Uterine smooth muscle cell (primary cell): ENCODE measurements at places on chromosomes 1 and 21. TPM values are rescaled to one million over a fixed set of nuclear protein-coding genes. Genes with fewer than 3 reads are reported as not detected.

The CCDC185 gene
- total RNA-seq = not detected in 2 replicates

The CLDN17 gene
- total RNA-seq = not detected in 2 replicates

The KIF21B gene
- total RNA-seq = 0.37 and 0.44 TPM in 2 replicates

The KRTAP13-3 gene
- total RNA-seq = not detected in 2 replicates

The EDN2 gene
- total RNA-seq = not detected in 2 replicates

The PTPN7 gene
- under 0.01 TPM in 1 of 2 replicates, not detected in the other for total RNA-seq

The CADM3 gene
- total RNA-seq = 0.12 and 0.22 TPM in 2 replicates

The DCST2 gene
- 0.11 TPM in 1 of 2 replicates, not detected in the other for total RNA-seq

The MATN1 gene
- total RNA-seq = not detected in 2 replicates

The JAM2 gene
- total RNA-seq = 1.00 TPM in 2 replicates

The GBP5 gene
- total RNA-seq = not detected in 2 replicates

The PODN gene
- 5.6 and 35.1 TPM in 2 replicates for total RNA-seq

The OR2M4 gene
- not detected in 2 replicates for total RNA-seq

The AMY1B gene
- not detected in 2 replicates for total RNA-seq

The CXADR gene
- 5.1 and 5.3 TPM in 2 replicates for total RNA-seq

The TSPEAR gene
- not detected in 2 replicates for total RNA-seq

The AHCYL1 gene
- total RNA-seq = 51.7 and 94.1 TPM in 2 replicates

The GALNT2 gene
- 68.8 and 94.5 TPM in 2 replicates for total RNA-seq

The S100A6 gene
- 1,072 and 1,519 TPM in 2 replicates for total RNA-seq

The ZC3H12A gene
- total RNA-seq = 8.5 and 11.4 TPM in 2 replicates

The BCAN gene
- 0.11 TPM in 1 of 2 replicates, not detected in the other for total RNA-seq

The GJB4 gene
- total RNA-seq = not detected in 2 replicates

The OR2L13 gene
- not detected in 2 replicates for total RNA-seq

The PLA2G2D gene
- total RNA-seq = not detected in 2 replicates

The SHE gene
- total RNA-seq = under 0.01 and 0.12 TPM in 2 replicates

The GPR52 gene
- total RNA-seq = 0.89 and 1.1 TPM in 2 replicates

The SERINC2 gene
- total RNA-seq = 7.6 and 8.4 TPM in 2 replicates

The LENEP gene
- 1.00 TPM in 1 of 2 replicates, not detected in the other for total RNA-seq

The OR2L2 gene
- under 0.01 TPM in 1 of 2 replicates, not detected in the other for total RNA-seq

The ELF3 gene
- under 0.01 TPM in 2 replicates for total RNA-seq

The TIAM1 gene
- 0.37 and 0.89 TPM in 2 replicates for total RNA-seq

The PADI3 gene
- total RNA-seq = not detected in 2 replicates

The TP53BP2 gene
- total RNA-seq = 47.1 and 65.3 TPM in 2 replicates

The URB2 gene
- 11.4 and 16.0 TPM in 2 replicates for total RNA-seq

The RABIF gene
- 3.5 and 3.7 TPM in 2 replicates for total RNA-seq

The COL16A1 gene
- 50.2 and 202 TPM in 2 replicates for total RNA-seq

The CYB561D1 gene
- total RNA-seq = 5.4 and 6.5 TPM in 2 replicates

The ETV3L gene
- total RNA-seq = not detected in 2 replicates

The SZT2 gene
- total RNA-seq = 33.3 and 34.7 TPM in 2 replicates

The AJAP1 gene
- total RNA-seq = 0.11 and 0.12 TPM in 2 replicates

The CFHR4 gene
- not detected in 2 replicates for total RNA-seq

The CRNN gene
- total RNA-seq = not detected in 2 replicates

The C1orf87 gene
- total RNA-seq = not detected in 2 replicates

The SH3BGRL3 gene
- 20.4 and 30.1 TPM in 2 replicates for total RNA-seq

The CDK11B gene
- 8.4 and 12.3 TPM in 2 replicates for total RNA-seq

The FAM72C gene
- total RNA-seq = 0.25 and 2.0 TPM in 2 replicates

The PITHD1 gene
- total RNA-seq = 44.2 and 62.9 TPM in 2 replicates

The MTARC2 gene
- 1.5 and 2.7 TPM in 2 replicates for total RNA-seq

The OR6K3 gene
- total RNA-seq = 0.12 TPM in 1 of 2 replicates, not detected in the other

The B4GALT3 gene
- total RNA-seq = 18.3 and 23.6 TPM in 2 replicates
